ENCODE measurements at places on chromosomes 12 and 14. TPM values are rescaled to one million over a fixed set of nuclear protein-coding genes. Genes with fewer than 3 reads are reported as not detected.

- DNase-seq, result no peak
These were observed 327.5 kb upstream of the PDE3A start for GRCh38 chr12:20040831-20041230.

DNA sequence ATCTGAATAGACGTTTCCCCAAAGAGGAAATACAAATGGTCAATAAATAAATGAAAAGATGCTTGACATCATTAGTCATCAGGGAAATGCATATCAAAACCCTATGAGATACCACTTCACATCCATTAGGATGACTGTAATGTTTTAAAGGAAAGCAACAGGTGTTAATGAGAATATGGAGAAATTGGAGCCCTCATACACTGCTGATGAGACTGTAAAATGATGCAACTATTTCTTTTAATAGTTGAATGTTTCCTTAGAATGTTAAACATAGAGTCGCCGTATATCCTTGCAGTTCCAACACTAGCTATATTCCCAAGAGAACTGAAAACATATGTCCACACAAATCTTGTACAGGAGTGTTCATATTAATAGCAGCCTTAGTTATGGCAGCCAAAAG, 133.2 kb downstream of the SLC38A4 start:
- no peak for DNase-seq

DNA sequence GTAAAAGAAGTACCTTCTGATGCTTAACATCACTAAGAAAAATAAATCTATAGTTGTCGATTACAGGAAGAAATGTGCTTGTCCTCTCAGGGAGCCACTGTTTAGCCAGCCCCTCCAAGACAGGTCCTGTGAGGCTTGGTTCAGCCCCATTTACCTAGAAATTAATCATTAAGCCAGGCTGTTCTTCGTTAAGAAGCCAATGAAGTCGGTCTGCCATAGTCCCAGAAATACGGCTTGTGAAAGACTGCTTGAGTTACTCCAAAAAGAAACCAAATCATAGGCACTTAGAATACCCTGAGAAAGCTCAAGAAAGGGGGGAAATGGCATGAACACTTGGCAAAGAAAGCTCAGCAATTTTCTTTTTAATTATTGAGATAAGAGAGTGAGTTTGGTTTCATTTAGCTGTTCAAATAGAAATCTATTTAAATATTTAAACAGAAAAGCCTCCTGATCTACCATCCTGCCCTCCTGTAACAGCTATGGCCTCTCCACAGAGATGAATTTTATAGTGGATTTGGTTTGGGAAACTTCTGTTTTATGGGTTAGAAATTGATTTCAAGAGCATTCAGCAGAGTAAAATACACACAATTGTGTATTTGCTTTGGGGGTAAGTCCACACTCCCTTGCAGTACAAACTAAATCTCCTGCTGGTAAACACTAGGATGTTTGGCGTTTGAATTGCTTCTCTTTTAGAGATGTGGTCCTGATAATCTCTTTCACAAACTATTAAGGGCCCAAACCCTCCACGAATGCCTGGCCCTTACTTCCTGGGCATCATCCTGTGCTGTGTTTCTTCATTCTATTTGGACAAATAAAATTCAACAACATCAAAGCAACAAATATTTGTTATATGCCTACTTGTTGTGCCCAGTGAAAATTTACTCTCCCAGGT, 234.4 kb downstream of the SEC23A start:
- no peak for DNase-seq

DNA sequence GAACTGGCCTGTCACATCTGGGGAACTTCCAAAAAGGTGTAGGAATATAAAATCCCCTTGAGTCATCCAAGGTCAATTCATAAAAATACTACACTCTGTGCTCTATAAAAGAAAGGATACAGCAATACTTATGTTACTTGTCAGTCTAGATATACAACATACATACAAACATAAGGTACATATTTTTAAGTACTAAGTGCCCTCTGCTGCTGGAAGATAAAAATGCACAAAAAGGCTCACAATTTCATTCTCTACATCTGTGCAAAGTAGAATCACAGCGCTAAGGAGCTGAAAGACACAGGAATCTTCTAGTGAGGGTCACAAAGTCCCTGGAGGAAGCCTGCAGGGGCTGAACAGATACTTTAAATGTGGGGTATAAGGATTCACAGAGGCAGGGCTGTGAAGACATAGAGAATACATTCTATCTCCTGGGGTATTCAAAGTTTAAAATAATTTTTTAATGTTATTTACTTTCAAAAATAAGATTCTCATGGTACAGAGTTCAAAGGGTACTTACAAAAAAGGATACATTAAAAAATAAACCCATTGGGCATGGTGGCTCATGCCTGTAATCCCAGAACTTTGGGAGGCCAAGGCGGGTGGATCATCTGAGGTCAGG, 10.2 kb upstream of the GOLGA5 start:
- DNase-seq, result no peak

DNA sequence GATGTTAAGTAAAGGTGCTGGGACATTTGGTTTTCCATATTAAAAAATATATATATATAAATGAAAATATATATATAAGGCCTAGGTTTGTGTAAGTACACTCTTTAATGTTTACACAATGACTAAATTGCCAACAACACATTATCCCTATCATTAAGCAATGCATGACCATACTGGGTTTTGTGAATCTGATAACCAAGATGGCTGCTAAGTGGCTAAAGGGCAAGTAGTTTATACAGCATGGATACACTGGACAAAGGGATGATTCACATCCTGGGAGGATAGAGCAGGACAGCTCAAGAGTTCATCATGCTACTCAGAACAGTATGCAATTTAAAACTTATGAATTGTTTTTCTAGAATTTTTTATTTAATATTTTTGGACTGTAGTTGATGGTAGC, 89.3 kb downstream of the FIGNL2 start:
- DNase-seq, result no peak

- DNase-seq, result peak; percentile 59
These were observed 1.0 kb upstream of the GLRX5 start for GRCh38 chr14:95533822-95534221.

GRCh38 chr12:108622421-108622820, 11.3 kb downstream of the SELPLG start:
- DNase-seq, result no peak

- peak; percentile 76 for DNase-seq
These were observed 6.2 kb upstream of the DIO3 start for GRCh38 chr14:101554991-101555668.

DNA sequence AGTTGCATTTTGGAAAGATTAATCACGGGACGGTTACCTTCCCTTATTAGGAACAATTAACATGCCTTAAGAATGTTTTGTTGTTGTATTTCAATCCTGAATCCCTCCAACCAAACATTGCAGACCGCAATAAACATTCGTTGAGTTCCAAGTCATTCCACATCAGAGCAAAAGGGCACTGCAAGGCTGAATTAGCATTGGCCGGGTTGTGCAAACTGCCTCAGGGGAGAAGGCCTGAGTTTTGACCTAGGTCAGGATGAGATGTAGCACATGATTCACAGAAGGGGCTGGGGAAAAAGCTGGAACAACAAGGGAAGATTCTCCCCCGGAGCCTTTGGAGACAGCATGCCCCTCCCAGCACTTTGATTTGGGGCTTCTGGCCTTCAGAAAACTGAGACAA, 82.1 kb upstream of the BDKRB2 start:
- no peak for DNase-seq

GRCh38 chr14:61113561-61114225, 132.6 kb downstream of the SLC38A6 start:
- no peak for DNase-seq

DNA sequence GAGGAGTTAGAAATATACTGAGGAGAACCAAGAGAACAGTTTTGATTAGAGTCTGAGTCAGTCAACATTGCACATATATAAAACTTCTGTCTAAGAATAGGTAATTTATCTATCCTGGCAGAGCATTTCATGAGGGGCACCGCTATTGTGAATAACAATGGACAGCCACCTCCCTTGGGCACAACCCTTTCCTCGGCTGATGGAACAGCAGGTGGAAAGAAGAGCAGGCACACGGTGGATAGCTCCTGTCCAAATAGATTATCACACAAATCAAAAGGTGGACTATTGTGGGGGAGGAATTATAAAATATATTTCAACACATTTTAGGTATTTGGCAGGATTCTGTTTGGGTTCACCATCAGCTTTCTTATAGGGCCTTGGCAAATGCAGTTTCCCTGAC, 84.0 kb upstream of the PTPRB start:
- no peak for DNase-seq

- no peak for DNase-seq
These were observed 18.8 kb upstream of the RAP1B start for GRCh38 chr12:68591734-68592418.

DNA sequence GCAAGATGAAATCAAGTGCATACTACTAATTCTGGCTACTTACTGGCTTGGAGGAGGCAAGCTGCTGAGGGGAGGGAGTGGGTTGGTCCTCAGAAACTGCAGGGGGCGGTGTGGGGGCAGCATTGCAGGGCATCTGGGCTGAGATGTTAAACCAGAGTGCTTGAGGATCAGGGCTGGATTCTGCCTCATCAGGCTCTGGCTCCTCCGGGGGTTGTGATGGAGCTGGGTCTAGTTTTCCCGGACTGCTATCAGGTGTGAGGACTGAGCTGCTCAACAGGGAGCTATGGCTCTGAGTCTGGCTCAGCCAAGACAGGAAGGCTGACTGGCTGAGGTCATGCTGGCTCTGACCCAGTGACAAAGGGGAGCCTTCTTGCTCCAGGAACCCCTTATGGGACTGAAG, 28.6 kb downstream of the BAZ2A start:
- no peak for DNase-seq

- DNase-seq, result no peak
These were observed 362.6 kb downstream of the DAD1 start for GRCh38 chr14:22226381-22226780.

GRCh38 chr12:66751432-66752113, 72.7 kb upstream of the GRIP1 start:
- DNase-seq, result no peak

- no peak for DNase-seq
These were observed 409.2 kb upstream of the TMPO start for GRCh38 chr12:98106031-98106683.

GRCh38 chr12:89352492-89353187, at the start of gene DUSP6:
Gene DUSP6, minus strand, starts transcription at chr12:89352501. Its CDS starts 462 bp downstream, at chr12:89352039.
- DNase-seq, result peak; percentile 97

GRCh38 chr12:56286044-56286830, 13.9 kb downstream of the CS start:
- no peak for DNase-seq

GRCh38 chr12:5066251-5066650, 22.6 kb downstream of the KCNA5 start:
- no peak for DNase-seq

DNA sequence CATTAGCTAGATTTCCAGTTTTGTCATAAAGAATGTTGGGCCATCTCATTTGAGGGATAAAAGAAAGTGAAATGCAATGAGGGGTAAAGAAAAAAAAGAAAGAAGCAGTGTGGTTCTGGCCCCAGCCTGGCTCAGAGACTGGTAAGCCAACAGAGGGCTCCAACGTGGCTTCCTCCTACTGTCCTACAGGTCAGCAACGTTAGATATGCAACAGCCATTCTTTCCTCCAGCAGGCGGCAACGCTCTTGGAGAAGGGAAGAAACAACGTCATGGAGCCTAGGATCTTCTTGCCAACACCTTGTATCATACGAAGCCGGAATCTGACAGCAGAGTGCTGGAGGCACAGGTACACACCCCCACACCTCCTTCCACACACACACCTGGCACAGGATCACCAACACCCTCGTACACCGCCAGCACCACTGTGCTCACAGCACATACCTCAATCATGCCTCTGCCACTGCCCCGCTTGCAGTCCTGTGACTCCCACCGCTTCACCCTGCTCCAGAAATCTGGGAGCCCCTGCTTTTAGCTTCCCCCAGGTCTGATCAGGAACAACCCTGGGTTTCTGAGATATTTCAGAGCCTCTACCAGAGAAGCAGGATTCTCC, 102.8 kb downstream of the RPAP3 start:
- no peak for DNase-seq

DNA sequence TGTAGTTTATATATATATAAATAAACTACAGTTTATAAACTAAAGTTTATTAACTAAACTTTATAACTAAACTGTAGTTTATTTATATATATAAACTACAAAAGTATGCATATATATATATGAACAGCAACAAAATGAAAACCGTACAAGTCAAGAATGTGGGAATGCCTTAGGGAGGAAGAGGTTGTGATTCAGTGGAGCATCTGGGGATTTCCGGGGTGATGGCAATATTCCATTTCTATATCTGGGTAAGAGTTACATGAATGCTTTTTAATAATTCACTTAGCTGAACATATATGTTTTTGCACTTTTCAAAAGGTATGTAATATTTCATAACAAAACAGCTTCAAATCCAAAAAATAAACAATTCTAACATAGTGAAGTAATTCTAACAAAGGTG, 30.1 kb upstream of the CAND1 start:
- DNase-seq, result no peak

DNA sequence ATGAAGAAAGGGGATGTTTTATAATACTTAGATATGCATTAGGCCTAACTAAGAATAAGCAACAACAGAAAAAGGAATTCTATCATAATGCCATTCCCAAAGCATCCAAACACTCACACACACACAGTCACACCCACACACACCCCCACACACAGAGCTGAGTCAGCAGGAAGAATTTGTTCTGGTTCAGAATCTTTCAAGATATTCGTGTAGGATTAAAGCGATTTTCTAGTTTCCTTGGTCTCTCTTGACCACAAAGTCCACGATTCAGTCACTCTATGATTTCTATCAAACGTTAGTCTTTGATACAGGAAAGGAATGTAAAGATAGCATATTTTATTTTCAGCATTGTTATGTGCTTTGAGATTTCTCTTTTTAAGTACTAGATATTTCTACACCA, 382.6 kb upstream of the DCN start:
- DNase-seq, result no peak

DNA sequence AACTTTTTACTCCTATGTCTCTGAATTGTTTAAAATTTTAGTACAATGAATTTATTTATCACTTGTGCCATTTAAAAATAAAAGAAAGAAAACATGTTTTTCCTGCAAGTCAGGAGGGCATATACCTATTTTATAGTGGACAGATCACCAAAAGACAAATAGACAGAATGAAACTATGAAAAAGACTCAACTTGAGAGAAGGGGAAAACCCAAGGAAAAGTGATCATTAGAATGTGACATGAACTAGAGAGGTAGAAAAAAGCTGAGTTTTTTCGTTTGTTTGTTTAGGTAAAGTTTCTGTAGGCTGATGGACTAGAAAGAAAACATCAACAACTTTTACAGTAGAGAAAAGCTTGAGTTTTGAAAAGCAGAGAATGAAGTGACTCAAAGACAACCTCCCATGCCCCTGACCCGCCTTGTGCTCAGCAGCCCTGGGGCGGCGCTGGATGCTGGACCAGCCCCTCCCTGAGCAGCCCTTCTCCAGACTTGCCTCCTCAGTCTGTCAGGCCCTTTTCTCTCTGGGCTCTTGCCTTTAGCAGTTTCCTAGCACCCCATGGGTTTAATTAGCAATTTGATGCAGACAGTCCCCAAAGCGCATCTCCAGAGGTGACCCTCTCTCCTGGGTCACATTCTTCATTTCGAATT, 95.1 kb upstream of the ARID2 start:
- no peak for DNase-seq

Gene NAV3
- total RNA-seq, result 0.59 TPM

Gene KRT77
- not detected for total RNA-seq

Gene BMP4
- 3.1 TPM for total RNA-seq

Gene ASPG
- 151 TPM for total RNA-seq

Gene LHX5
- not detected for total RNA-seq

Gene AKAP3
- total RNA-seq, result 2.3 TPM

Gene RDH12
- total RNA-seq, result 2.4 TPM

Gene KRT86
- total RNA-seq, result not detected

Gene SIX4
- total RNA-seq, result 0.25 TPM

Gene TAS2R7
- total RNA-seq, result not detected

All from right lobe of liver (tissue), 6 donors.